ENCODE measurements at places on chromosomes 7 and 10.

DNA sequence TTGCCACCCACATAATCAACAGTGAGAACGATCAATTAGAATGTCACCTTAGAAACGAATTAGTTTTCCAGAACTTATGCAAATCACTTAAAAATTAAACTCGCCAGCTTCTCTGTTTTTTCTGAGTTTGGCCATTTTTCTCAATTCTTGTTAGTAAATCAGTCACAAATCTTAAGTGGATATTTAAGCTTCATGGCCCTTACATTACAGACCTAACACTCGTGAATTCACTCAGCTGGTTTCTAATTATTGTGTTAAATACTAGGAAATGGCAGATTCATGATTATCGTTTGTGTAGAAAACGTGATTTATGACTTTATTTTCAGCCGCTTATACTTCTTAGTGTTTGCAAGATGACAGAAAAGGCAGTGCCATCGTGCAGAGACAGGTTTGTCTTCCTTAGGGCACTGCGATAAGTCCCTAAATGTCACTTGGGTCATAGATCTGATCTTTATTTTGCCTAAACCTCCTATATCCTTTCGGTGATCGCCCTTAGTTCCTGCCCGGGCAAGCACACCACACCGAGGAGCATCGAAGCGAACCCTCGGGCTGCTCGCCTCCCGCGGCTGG is 587 bp upstream of the CELF2 start:
- no peak for DNase-seq

DNA sequence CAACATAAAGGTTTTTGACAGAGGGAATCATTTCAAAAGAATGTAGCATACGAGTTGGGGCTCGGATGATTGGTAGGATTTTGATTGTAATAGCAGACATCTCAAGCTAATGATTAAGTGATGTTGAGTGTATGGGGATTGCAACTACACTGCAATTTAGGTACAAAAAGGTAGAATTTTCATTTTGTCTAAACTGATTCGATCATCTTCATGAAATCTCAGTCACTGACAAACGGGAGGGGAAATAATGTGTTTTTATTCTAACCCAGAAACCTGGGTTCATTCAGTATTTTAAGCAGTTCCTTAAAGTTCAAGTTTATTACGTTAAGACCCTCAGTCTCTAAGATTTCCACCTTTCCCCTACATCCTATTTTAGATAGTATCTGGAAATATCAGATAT is 3.9 kb upstream of the PHYHIPL start:
- no peak for DNase-seq

DNA sequence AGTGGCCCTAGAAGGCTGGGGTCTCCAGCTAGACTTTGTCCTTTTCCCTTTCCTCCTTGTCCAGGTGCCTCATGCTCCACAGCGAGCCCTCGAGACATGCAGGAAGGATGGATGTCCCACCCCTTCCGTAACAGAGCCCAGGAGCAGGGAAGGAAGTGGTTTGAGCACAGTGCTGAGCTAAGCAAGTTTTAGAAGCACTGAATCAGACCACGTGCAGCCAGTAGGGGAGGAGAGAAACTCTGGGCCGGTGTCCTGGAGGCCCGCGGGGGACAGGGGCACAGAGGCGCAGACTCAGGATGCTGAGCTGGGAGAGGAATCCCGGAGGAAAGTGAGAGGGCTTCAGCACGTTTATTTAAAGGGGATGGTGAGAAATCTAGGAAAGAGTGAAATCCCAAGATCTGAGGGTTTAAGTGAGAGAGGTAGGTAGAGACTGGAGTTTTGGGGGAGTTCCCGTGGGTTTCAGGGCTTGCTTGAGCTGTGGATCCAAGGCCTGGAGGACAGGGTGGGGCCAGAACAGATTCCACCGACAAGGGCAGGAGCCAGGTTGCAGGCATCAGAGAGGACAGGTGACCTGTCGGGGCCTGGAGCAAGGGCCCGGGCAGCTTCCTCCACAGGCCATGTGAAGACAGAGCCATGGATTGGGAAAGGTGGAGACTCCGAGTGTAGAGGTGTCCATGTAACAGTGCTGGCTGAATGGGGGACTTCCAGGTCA is 4.4 kb upstream of the IRF5 start:
- no peak for DNase-seq

GRCh38 chr10:21090609-21091082 is 193.5 kb upstream of the NEBL start:
- DNase-seq: no peak

DNA sequence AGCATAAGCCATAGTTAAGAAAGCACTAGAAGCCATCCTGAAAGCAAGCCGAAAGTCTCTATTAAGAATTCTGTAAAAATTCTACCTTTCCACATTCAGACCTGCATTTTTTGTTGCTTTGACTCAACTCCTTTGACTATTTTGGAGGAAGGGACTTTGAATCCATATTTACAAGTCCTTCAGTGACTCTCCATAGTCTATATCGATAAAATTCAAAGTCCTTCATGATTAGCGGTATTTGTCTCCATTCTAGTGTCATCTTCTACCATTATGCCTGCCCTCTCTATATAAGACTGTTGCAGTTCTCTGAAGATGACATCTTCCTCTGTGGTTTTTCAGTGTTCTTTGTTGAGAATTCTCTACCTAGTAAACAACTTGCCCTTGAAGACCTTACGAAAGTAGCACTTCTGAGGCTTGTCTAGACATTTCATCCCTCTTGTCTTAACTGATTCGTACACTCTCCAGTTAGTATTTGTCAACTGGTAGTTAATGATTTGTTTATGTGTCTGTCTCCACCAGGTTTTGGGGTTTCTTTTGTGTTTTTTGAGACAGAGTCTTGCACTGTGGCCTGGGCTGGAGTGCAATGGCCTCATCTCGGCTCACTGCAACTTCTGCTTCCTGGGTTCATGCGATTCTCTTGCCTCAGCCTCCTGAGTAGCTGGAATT is 1.7 kb downstream of the CCSER2 start:
- no peak for DNase-seq

GRCh38 chr7:129750091-129750490 is 138.6 kb downstream of the NRF1 start:
- DNase-seq: no peak

GRCh38 chr10:94016727-94017714 is 23.3 kb downstream of the PLCE1 start:
- no peak for DNase-seq

GRCh38 chr7:107937531-107937930 is 46.5 kb downstream of the DLD start:
- no peak for DNase-seq

- no peak for DNase-seq
Observed at GRCh38 chr7:30970074-30970473, 6.3 kb downstream of the GHRHR start.

Data from NCI-H748 treated with DMSO at 0.1 percent for 48 hours (cell line).